ENCODE measurements at places on chromosomes 1 and 21.

DNA sequence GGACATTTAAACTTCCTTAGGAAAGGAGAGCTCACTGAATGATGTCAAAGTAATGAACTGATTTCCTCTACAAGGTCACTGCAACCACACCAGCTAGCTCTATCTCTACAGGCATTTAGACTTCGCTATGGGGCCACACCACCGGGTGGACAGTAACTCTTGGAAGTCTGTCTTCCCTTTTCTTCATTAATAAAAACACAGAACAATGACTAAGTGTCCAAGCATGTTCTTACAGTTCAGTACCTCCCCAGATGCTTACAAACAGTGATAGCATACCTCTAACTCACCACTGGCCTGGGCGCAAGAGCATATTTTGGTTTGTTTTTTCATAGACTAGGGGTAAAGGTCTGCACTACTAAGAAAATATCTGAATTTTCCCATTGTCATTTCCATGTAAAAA is 54.6 kb downstream of the SIM2 start:
- DNase-seq = no peak

DNA sequence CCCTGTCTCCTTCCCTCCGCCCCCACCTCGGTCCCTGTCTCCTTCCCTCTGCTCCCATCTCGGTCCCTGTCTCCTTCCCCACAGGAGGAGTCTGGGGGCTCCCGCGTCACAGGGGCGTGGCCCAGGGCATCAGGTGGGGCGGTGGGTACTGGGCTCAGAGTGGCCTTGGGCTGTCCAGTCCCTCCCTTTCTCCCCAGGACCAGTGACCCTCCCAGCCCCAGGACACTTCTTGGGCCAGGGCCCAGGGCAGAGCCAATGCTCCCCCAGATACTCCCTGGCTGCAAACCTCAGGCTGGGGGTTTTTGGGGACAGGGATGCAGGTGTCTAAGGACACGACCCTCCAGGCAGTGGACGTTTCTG is 6.8 kb upstream of the RNF223 start:
- DNase-seq = no peak

- no peak for DNase-seq
Measured at GRCh38 chr1:219659005-219659600, 46.2 kb upstream of the ZC3H11B start.

GRCh38 chr1:159860456-159860855 is 2.0 kb downstream of the VSIG8 start:
- DNase-seq = no peak

GRCh38 chr1:55216096-55216495 is 932 bp upstream of the USP24 start:
- no peak for DNase-seq

All from stimulated activated CD4-positive, alpha-beta T cell treated with anti-CD3 and anti-CD28 coated beads, Interleukin-15, amount 100 ng/mL, for 24 hours (primary cell).